ENCODE measurements at places on chromosomes 2 and 18.

DNA sequence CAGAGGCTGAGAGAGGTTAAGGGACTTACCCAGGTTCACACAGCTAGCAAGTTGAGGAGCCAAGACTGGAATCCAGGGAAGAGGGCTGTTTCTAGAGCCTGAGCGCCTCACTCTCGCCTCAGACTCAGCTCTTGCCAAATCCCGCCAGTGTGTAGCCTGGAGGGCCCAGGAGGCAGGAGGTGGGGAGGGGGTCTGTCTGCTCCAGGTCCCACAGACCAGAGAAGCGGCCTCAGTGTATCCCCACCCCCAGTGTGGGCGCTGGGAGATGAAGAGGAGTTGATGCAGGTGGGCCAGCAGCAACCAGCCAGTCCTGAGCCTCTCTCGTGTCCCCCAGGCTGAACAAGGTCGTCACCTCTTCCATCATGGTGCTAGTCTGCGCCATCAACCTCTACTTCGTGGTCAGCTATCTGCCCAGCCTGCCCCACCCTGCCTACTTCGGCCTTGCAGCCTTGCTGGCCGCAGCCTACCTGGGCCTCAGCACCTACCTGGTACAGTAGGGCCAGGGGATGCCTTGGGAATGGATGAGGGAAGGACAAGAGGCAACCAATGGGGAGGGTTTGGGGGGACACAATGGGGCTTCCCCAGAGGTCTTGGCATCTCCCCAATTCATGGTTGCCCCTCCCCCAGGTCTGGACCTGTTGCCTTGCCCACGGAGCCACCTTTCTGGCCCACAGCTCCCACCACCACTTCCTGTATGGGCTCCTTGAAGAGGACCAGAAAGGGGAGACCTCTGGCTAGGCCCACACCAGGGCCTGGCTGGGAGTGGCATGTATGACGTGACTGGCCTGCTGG lies 5.2 kb upstream of the CTDSP1 start:
- no peak for DNase-seq

- DNase-seq: no peak
Measured at GRCh38 chr2:224319750-224320149, 82.2 kb downstream of the FAM124B start.

- DNase-seq: no peak
Measured at GRCh38 chr2:62265106-62265505, 69.2 kb downstream of the B3GNT2 start.

- no peak for DNase-seq
Measured at GRCh38 chr2:209401788-209402187, 22.1 kb upstream of the MAP2 start.

GRCh38 chr18:78244779-78245178 lies 734.8 kb upstream of the SALL3 start:
- no peak for DNase-seq

- DNase-seq: no peak
Measured at GRCh38 chr2:239760596-239760995, 264.5 kb downstream of the NDUFA10 start.

GRCh38 chr2:240998995-240999791 lies 775 bp downstream of the SNED1 start:
- DNase-seq: no peak

DNA sequence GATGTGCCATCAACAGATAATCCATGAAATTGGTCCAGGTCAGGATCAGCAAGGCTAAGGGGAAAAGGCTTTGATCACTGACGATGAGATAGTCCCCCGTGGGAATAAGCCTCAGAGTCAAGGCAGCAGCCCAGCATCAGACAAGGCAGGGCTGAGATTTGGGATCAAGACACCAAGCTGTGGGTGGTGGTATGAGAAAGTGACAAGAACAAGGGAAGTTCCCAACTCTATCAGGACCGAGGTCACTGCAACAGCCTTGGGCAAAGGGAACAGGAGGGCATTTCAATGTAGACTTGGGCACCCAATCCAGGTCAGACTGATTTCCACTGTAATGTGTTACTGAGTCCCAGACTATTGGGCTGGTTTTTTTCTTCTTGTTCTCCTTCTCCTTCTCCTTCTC lies 18.7 kb downstream of the PLEK start:
- no peak for DNase-seq

DNA sequence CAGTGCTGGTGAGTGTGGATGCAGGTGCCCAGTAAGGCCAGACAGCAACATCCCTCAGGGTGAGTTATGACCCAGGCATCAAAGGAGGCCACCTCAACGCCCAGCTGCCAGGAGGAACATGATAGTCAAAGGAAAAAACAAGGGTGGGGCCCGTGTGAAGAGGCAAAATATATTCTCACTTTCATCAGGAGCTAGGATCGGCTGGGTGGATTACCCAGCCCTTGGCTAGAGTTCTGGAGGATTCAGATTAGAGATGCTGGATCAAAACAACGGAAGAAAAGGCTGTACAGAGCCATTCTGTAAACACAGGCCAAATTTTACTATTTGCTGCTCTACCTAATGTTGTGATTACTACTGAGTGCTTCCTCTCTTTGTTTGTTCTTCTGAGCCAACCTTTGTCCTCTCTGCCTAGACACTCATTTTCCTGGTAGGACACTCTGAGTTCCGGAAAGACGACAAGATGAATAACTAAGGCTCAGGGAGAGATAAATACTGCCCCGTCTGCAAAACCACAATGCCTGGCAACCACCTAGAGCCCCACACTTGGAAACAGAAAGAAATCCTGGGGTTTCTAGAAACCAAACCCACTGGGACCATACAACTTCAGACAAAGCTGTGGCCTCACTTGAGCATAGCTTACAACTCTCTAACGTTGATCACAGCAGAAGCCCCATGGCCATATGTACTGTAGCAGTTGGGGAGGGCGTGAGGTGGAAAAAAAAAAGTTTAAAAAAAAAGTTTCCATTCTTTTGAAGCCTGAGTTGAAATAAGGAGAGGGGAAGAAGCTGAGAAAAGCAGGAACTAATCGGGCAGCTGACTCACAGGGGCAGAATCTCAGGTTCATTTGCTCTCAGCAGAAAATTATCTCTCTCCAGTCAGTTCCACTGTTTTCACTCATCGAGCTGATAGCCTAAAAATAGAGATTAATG lies 17.8 kb upstream of the PMAIP1 start:
- DNase-seq: no peak

- no peak for DNase-seq
Measured at GRCh38 chr18:59987102-59987501, 87.3 kb downstream of the PMAIP1 start.

GRCh38 chr18:48215876-48216638 lies 193.1 kb downstream of the ZBTB7C start:
- no peak for DNase-seq

- DNase-seq: no peak
Measured at GRCh38 chr2:216569765-216570164, 63.5 kb upstream of the IGFBP2 start.

GRCh38 chr2:102106133-102106556 lies 36.4 kb upstream of the IL1R1 start:
- DNase-seq: no peak

Data from stimulated activated CD4-positive, alpha-beta T cell treated with anti-CD3 and anti-CD28 coated beads, Interleukin-15, amount 100 ng/mL, for 1 hour (primary cell).